ENCODE measurements at places on chromosomes 3 and 15.
A peak's percentile ranks its signal among the peaks of the same experiment; 100 is the strongest.

- peak; percentile 85 for DNase-seq
- H3K4me3 ChIP-seq = peak overlapping the region; percentile 70
- peak overlapping the region; percentile 93 for H3K27ac ChIP-seq
- peaks cover 7% of the 10 kb centered on the region for H3K27me3 ChIP-seq
- H3K36me3 ChIP-seq = peaks cover 6% of the 10 kb centered on the region
Measured at GRCh38 chr15:71707230-71708050, 102.9 kb upstream of the NR2E3 start.

DNA sequence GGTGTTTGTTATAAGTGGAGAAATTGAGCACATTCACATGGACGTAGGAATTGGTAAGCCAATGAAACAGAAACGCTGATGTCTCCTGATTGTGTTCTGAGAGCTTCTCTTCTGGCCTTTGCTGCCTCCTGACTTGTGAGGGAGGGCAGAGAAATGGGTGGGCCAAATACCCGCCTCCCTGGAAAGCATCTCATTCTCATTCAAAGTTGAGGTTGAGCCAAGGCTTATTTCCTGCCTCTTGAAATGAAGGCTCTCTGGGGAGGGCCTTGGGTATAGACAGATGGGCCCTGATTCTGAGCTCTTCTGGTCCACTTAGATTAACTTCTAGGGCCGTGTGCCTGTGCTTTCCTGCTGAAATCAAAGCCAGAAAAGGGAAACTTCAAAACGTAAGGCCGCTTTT is 57.4 kb upstream of the MYZAP start:
- peaks cover 12% of the 10 kb centered on the region for H3K36me3 ChIP-seq
- peaks cover 12% of the 10 kb centered on the region for H3K4me1 ChIP-seq
- no peak overlapping the region for H3K4me3 ChIP-seq
- H3K27me3 ChIP-seq = peaks cover 25% of the 10 kb centered on the region
- no peak for DNase-seq
- H3K27ac ChIP-seq = no peak overlapping the region

DNA sequence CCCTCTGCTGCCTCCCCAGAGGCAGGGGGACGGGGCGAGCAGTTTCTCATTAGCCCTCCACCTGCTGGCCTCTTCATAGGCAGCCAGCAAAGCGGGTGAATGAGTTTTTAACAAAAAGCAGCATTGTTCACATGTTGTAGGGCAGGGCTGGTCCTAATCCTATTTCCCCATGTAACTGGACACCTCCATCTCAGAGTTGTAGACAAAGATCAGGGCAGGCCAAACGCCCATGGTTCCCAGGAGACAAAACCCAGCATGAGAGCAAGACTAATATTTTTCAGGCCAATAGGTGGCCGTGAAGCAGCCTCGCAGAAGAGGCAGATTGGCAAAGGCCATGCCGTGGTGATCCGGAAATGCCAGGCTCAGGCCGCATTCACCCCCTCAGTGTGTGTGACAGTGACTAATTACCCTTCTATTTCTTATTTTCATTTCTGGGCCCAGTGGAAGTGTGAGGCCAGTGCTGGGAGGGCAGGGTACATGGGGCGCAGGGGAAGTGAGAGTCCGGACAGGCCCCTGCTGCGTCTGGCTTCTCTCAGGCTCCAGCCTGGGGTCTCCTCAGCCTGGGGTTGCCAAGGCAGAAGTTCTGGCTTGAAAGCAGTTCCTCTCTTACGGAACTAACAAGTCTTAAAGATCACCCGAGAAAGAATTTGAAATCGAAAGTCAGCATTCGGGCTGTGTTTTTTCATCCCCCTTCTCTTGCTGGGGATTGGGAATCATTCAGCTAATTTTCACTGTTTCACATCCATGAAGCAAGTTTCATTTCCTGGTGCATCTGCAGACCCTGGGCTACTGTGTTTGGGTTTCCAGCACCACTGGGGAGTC is 64.8 kb downstream of the BOC start:
- H3K4me1 ChIP-seq = peaks cover 22% of the 10 kb centered on the region
- H3K27me3 ChIP-seq = peaks cover 2% of the 10 kb centered on the region
- DNase-seq = peak; percentile 1

- no peak overlapping the region for H3K4me3 ChIP-seq
- no peak for DNase-seq
- no peaks in the 10 kb centered on the region for H3K27me3 ChIP-seq
- H3K27ac ChIP-seq = no peak overlapping the region
- no peaks in the 10 kb centered on the region for H3K36me3 ChIP-seq
Measured at GRCh38 chr3:54866251-54866650, 61.6 kb downstream of the LRTM1 start.

- H3K4me1 ChIP-seq = peaks cover 13% of the 10 kb centered on the region
- no peak for DNase-seq
- no peak overlapping the region for H3K4me3 ChIP-seq
- no peaks in the 10 kb centered on the region for H3K27me3 ChIP-seq
- no peaks in the 10 kb centered on the region for H3K36me3 ChIP-seq
Measured at GRCh38 chr3:134991003-134991402, 195.9 kb downstream of the EPHB1 start.

GRCh38 chr15:45162771-45163507 is 24.8 kb downstream of the SHF start:
- H3K4me1 ChIP-seq = peaks cover 31% of the 10 kb centered on the region
- peak; percentile 78 for DNase-seq
- H3K27ac ChIP-seq = peak overlapping the region; percentile 75
- no peaks in the 10 kb centered on the region for H3K36me3 ChIP-seq
- no peaks in the 10 kb centered on the region for H3K27me3 ChIP-seq
- H3K4me3 ChIP-seq = 0 out of 2 replicates have a peak overlapping the region, but pooled peaks have one; percentile 9

- H3K27me3 ChIP-seq = peaks cover 4% of the 10 kb centered on the region
- no peaks in the 10 kb centered on the region for H3K36me3 ChIP-seq
- H3K27ac ChIP-seq = no peak overlapping the region
- no peak overlapping the region for H3K4me3 ChIP-seq
Measured at GRCh38 chr3:49158103-49158709, 7.9 kb downstream of the CCDC71 start.

DNA sequence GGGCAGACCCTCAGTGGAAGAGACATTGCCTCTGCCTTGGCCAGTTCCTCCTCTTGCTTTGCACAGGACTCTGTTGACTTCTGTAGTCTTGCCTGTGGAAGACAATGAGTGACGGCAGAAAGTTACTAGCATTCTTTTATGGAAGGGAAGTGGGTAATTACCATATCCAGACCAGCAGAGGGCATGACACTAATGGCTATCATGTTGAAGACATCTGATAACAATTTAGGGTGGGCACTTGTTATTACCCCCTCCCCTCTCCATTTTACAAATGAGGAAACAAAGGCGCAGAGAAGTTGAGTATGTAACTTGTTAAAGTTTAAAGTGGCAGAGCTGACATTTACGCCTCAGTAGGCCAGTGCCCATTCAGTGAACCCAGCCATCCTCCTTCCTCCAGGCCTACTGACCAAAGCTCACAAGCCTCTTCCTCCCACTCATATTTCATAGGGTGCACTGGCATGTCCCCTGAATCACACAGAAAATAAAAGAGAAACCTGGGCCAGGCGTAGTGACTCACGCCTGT is 48.2 kb upstream of the FMN1 start:
- H3K27ac ChIP-seq = peak overlapping the region; percentile 79
- peaks cover 38% of the 10 kb centered on the region for H3K4me1 ChIP-seq
- no peaks in the 10 kb centered on the region for H3K36me3 ChIP-seq

DNA sequence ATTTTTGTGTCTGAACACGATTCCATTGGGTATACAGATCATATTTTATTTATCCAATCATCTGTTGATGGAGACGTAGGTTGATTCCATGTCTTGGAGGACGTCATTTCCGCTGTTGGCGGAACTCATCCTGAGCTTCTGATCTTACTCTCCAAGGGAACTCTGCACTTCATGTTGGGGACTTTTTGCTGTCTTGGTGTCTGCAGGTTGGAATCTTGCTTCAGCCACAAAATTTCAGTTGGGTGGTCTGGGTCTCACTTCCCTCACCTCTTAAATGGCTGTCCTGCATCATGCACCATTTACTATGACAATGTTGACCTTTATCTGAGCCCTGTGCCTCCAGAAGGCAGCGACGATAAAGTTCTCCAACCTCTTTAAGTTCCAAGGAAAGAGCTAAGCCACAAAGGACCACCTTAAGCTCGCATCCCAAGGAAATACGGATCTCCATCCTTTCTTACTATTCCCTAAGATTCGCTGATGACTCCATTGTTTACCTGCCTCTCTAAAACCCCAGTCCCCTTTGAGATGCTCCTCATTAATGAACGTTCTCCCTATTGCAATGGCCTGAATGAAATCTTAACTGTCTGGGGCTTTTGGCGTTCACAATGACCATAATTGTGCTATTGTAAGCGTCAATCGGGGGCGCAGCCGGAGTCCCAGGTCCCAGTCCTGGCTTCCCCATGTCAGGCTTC is 23.1 kb upstream of the RNU6-1 start:
- no peaks in the 10 kb centered on the region for H3K36me3 ChIP-seq
- H3K4me3 ChIP-seq = peak overlapping the region; percentile 78
- no peak for DNase-seq
- peaks cover 2% of the 10 kb centered on the region for H3K27me3 ChIP-seq
- peaks cover 12% of the 10 kb centered on the region for H3K4me1 ChIP-seq

DNA sequence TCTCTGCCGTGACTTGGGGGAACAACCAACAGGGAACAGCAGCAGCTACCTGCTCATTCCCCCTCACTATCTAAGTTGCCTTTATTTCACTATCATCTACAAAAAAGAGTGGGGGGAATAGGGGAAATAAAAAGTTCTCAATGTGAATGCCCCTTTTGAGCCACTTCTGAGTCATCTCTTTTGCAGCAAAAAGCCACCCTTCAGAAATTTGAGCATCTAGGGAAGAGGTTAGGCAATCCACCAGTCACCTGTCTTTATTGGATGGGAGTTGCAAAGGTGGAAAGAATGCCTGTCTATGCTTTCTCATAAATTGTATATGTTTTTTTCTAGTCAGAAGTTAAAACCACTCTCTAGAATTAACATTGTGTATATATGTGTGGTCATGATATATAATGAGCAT is 41.1 kb downstream of the GPD1L start:
- no peaks in the 10 kb centered on the region for H3K36me3 ChIP-seq
- peaks cover 19% of the 10 kb centered on the region for H3K4me1 ChIP-seq
- H3K4me3 ChIP-seq = no peak overlapping the region
- no peak for DNase-seq
- H3K27me3 ChIP-seq = no peaks in the 10 kb centered on the region
- no peak overlapping the region for H3K27ac ChIP-seq

- peak overlapping the region; percentile 91 for H3K27ac ChIP-seq
- peak; percentile 89 for DNase-seq
- H3K4me1 ChIP-seq = peaks cover 64% of the 10 kb centered on the region
- peak overlapping the region; percentile 80 for H3K4me3 ChIP-seq
- H3K36me3 ChIP-seq = no peaks in the 10 kb centered on the region
- H3K27me3 ChIP-seq = peaks cover 5% of the 10 kb centered on the region
Measured at GRCh38 chr3:188948281-188948996, 223.3 kb upstream of the TPRG1 start.

- peaks cover 6% of the 10 kb centered on the region for H3K27me3 ChIP-seq
- peaks cover 56% of the 10 kb centered on the region for H3K4me1 ChIP-seq
- no peak overlapping the region for H3K4me3 ChIP-seq
- peaks cover 19% of the 10 kb centered on the region for H3K36me3 ChIP-seq
- DNase-seq = peak; percentile 58
Measured at GRCh38 chr3:65995030-65995429, 43.7 kb downstream of the MAGI1 start.

DNA sequence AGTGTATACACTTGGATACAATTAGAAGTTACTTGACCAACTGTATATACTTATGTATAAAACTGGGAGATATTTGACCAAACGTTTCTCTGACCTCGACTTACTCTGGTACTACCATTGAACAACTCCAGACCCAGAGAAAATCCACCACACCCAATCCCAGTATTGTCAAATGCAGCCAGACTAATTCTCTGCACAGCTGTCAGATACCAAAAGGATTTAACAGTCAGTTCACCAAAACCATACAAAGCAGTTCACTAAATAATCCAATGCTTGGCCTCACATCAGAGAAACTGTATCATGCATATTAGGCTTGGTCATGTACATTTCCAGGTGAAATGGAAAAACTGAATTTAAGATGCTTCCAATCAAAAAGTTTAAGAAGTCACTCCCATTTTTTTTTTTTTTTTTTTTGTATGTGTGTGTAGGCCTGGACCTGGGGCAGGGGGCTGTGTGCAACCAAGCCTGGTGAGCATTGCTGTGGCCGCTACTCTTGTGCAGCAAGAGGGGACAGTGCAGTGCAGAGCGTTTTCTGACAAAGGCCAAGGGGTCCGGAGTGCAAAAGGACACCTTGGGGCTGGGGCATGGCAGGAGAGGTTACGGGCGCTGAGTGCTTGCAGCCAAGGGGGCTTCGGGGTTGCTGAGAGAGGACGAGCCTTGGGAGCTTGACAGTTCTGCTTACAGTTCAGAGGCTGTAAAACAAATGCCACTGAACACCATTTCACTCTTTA is 1.4 kb downstream of the TOMM70 start:
- no peaks in the 10 kb centered on the region for H3K27me3 ChIP-seq
- no peak for DNase-seq
- peaks cover 19% of the 10 kb centered on the region for H3K36me3 ChIP-seq
- H3K4me1 ChIP-seq = peaks cover 78% of the 10 kb centered on the region
- peak overlapping the region; percentile 90 for H3K4me3 ChIP-seq

- peaks cover 8% of the 10 kb centered on the region for H3K27me3 ChIP-seq
- no peak overlapping the region for H3K4me3 ChIP-seq
- H3K4me1 ChIP-seq = peaks cover 99% of the 10 kb centered on the region
- peak overlapping the region; percentile 95 for H3K27ac ChIP-seq
- peaks cover 79% of the 10 kb centered on the region for H3K36me3 ChIP-seq
Measured at GRCh38 chr15:67082007-67082536, 16.7 kb downstream of the SMAD3 start.

GRCh38 chr3:170752571-170753155 is 117.3 kb downstream of the RPL22L1 start:
- peak overlapping the region; percentile 83 for H3K27ac ChIP-seq
- DNase-seq = no peak
- H3K4me1 ChIP-seq = peaks cover 79% of the 10 kb centered on the region

- no peak overlapping the region for H3K4me3 ChIP-seq
- peaks cover 10% of the 10 kb centered on the region for H3K27me3 ChIP-seq
- H3K36me3 ChIP-seq = no peaks in the 10 kb centered on the region
- no peak for DNase-seq
- no peaks in the 10 kb centered on the region for H3K4me1 ChIP-seq
- no peak overlapping the region for H3K27ac ChIP-seq
Measured at GRCh38 chr3:132261506-132261905, 55.7 kb upstream of the ACP3 start.

- DNase-seq = no peak
- H3K27me3 ChIP-seq = no peaks in the 10 kb centered on the region
- H3K4me1 ChIP-seq = no peaks in the 10 kb centered on the region
- no peak overlapping the region for H3K4me3 ChIP-seq
- no peak overlapping the region for H3K27ac ChIP-seq
Measured at GRCh38 chr15:56307180-56307579, 58.0 kb upstream of the TEX9 start.

- H3K4me3 ChIP-seq = no peak overlapping the region
- H3K27me3 ChIP-seq = peaks cover 3% of the 10 kb centered on the region
- no peak overlapping the region for H3K27ac ChIP-seq
- DNase-seq = no peak
- H3K36me3 ChIP-seq = no peaks in the 10 kb centered on the region
Measured at GRCh38 chr3:173066044-173067004, 74.7 kb downstream of the SPATA16 start.

GRCh38 chr3:160180581-160181216 is 44.5 kb upstream of the C3orf80 start:
- peak; percentile 84 for DNase-seq
- H3K27ac ChIP-seq = peak overlapping the region; percentile 89
- H3K36me3 ChIP-seq = no peaks in the 10 kb centered on the region

- peaks cover 20% of the 10 kb centered on the region for H3K4me1 ChIP-seq
- H3K4me3 ChIP-seq = no peak overlapping the region
- no peak overlapping the region for H3K27ac ChIP-seq
Measured at GRCh38 chr3:138825336-138825735, 9.4 kb downstream of the PIK3CB start.

- no peak for DNase-seq
- H3K4me1 ChIP-seq = no peaks in the 10 kb centered on the region
- no peaks in the 10 kb centered on the region for H3K36me3 ChIP-seq
Measured at GRCh38 chr3:133894353-133895207, 1.1 kb downstream of the RAB6B start.
